Right lung (tissue), 10 donors: ENCODE measurements at places on chromosomes 3 and 15.

DNA sequence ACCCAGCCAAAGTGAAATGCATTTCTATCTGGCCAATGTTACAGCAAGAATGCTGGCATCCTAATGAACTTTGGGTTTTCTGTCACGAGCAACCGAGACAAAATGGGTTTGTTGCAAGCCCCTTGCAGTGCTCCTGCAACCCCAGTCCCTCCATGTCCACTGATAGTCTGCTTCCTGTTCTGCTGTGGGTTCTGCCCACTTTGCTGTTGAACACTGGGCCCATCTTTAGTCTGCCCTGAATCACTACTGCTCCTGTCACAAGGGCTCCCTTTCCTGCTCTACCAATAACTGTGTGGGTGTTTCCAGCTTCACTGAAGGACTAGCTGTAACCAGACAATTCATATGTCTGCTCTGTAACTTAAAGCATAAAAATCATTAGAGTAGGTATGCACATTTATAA lies 12.7 kb upstream of the OXSR1 start:
- DNase-seq: no peak

- no peak for DNase-seq
Measured at GRCh38 chr3:126835472-126836219, 131.6 kb downstream of the CHCHD6 start.

- DNase-seq: no peak
Measured at GRCh38 chr15:52068004-52068615, 44.5 kb downstream of the BCL2L10 start.

- DNase-seq: no peak
Measured at GRCh38 chr3:66196633-66197032, 24.2 kb upstream of the SLC25A26 start.

- no peak for DNase-seq
Measured at GRCh38 chr3:2908693-2909351, 201.4 kb downstream of the IL5RA start.
